ENCODE measurements at places on chromosomes 3 and 15.
A peak's percentile ranks its signal among the peaks of the same experiment; 100 is the strongest.

DNA sequence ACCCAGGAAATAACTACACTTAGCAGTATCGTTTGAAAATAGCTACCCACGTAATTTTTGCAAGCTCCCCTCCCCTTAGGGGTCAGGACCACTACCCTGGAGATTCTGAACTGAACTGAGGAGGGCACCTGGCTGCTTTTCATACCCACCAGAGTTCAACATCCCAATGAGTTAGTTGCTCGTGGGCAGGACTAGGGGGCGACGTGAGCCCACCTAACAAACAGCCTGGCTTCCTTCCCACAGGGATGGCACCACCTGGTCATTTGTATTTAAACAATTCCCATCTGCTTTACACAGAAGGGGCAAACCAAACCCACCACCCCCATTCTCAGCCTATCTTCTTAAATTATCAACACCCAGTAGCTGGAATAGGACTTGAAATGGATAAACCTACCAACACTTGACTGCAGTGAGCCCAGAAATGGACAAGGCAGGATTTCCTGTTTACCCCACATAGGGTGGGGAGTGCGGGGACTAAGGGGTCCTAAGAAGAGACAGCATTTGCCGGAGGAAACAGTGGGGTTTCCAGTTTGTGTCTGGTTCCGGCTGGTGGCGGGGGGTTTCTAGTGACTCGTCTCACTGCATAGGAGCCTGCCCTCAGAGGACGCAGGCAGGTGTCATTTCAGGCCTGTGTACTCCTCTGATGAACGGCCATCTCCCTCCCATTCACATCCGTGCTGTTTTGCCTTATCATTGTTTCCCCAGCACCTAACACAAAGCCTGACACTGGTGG is 11.6 kb upstream of the VGLL4 start:
- DNase-seq = no peak

DNA sequence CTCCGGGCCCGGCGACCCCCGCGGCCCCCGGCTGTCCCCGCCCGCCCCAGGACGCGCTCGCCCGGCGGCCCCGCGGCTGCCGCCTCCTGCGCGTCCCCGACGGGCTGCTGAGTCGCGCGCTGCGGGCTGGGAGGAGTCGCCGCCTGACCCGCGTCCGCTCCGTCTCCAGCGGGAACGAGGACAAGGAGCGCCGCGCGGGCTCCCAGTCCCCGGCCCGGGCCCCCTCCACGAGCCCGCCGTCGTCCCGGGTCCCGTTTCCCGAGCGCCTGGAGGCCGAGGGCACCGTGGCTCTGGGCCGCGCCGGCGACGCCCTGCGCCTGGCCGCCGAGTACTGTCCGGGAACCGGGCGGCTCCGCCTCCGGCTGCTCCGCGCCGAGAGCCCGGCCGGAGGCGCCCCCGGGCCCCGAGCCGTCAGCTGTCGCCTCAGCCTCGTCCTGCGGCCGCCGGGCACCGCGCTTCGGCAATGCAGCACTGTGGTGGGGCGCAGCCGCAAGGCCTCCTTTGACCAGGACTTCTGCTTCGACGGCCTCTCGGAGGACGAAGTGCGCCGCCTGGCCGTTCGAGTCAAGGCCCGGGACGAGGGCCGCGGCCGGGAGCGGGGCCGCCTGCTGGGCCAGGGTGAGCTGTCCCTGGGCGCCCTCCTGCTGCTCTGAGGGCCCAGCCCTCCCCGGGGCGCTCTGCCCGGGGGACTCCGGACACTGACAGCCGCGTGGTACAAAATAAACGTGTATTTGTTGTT is 1.5 kb downstream of the C2CD4A start:
- DNase-seq = peak; percentile 33

GRCh38 chr3:45942051-45942825 is 1.0 kb upstream of the CXCR6 start:
- DNase-seq = no peak

DNA sequence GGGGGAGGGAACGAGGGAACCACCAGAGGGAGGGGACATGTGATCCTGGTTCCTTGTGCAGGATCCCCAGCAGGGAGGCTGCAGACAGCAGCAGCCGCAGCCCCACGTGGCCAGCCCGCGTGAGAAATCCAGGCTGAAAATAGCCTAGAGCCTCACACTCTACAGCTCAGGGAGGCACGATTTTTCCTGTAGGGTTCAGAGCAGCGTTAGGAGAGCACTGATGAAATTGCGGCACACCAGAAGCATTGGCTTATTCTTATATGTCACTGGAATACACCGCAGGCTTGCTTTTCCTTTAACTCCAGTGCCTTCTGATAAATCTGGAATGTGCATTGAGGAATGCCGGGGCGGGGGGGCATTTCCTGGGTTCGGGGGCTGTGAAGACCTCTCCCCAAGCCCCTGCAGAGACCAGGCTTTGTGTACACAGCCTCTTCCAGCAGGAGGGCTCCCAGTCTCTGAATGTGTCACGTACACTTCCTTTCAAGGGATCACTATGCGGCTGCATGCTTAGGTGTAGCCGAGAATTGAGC is 193.0 kb downstream of the ATP10A start:
- peak; percentile 71 for DNase-seq

DNA sequence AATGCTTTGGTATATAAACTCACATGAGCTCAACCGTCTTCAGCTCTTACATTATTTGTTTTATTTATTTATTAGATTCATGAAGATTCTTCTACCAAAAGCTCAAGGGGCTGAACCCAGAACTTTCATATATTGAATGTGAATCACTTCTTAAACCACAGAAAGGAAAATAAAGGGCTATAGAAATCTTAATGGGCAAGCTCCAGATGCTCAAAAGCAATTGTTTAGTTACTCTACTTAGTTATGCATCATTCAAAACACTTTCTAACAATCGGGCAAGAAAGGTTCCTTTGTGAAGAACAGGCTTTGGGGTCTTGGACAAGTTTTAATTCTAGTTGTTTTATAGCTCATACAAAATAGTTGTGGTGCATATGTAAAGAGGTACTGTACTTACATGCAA is 380.2 kb downstream of the TIGIT start:
- DNase-seq = no peak

DNA sequence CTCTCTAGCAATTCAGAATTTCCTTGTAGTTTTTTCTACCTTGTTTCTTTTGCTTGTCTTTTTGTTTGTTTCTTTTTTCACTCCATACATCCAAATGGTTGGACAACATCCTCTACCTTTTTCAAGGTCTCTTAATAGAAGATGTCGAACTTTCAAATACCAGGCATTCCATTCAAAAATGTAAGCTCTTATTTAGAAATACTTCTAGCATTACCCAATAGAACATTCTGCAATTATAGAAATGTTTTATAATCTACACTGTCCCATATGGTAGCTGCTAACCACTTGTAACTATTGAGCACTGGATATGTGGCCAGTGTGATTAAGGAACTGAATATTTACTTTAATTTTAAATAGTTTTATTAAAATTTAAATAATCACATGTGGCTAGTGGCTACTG is 196.2 kb upstream of the MRPL3 start:
- no peak for DNase-seq

DNA sequence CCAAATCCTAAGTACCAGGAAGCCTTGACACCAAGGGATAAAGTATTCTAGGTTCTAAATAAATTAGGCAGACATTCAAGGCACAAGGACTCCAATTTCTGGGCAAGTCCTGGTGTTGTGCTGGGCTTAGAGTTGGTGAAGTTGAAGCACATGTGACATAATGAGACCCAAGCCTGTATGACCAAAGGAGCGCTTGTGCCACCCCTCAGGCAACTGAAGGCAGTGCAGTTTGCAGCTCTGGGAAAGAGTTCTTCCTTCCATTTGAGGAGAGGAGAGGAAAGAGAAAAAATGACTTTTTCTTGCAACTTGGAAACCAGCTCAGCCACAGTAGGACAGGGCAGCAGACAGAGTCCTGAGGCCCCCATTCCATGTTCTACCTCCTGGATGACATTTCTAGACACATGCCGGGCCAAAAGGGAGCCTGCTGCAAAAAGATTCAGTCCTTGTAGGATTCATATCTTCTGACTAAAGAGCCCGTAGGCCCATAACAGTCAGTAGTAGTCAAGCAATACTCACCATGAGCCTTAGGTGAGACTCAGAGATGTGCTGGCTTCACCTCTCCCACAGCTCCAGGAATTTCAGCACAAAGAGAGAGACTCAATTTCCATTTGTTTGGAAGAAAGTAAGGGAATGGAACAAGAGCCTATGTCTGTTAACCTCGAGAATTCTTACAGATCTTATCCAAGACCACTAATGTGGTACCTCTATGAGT is 588.8 kb upstream of the BCHE start:
- no peak for DNase-seq

DNA sequence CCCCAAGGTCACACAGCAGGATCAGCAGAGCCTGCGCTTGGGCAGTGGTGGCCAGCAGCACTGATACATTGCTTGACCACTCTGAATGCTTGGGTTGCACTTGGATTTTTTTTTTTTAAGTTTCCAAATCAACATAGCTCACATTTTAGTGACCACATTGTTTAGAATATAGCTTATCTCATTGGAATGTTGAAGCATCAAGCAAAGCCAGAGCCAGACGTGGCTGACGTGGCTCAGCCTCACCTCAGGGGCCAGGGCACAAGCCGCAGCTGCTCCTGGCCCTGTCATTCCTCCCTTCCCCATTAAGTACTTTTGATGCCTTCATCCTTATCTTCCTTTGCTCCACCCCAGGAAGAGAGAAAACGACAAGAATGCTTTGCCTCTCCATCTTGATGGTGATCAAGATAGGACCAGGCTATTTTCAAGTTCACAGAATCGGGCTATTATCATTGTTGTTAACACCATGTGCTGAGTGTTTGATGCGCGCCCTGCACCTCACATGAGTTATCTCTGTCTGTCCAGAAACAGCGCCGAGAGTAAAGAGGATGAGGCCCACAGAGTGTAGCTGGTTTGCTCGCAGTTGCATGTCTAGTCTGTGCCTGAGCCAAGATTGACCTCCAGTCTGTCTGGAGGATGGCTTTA is 75.8 kb downstream of the AAGAB start:
- DNase-seq = no peak

- peak; percentile 26 for DNase-seq
Measured at GRCh38 chr3:36944641-36945270, at the start of gene TRANK1. TSS of gene TRANK1 (minus strand) at chr3:36945054. CDS start at chr3:36944809, 245 bp downstream.

- DNase-seq = no peak
Measured at GRCh38 chr3:151827816-151828215, 13.9 kb downstream of the AADAC start.

DNA sequence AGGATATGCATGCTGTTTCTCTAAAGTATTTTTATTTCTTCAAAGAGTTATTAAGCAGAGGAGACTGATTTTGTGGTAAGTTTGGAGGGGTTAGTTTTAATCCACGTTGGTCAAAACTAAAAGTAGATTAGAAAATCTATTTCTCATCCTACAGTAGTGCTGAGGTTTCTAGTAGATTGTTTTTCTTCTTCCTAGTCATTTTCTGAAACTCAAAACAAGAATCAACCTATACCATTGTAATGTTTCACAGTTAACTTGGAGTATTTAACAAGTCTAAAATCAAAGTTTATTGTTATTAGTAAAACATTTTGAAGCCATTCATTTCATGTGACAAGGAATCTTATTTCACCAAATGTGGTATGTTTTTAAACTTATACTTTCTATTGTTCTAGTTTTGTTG is 57.9 kb downstream of the RBM6 start:
- no peak for DNase-seq

GRCh38 chr3:69144631-69145245 is 22.3 kb upstream of the LMOD3 start:
- DNase-seq = no peak

DNA sequence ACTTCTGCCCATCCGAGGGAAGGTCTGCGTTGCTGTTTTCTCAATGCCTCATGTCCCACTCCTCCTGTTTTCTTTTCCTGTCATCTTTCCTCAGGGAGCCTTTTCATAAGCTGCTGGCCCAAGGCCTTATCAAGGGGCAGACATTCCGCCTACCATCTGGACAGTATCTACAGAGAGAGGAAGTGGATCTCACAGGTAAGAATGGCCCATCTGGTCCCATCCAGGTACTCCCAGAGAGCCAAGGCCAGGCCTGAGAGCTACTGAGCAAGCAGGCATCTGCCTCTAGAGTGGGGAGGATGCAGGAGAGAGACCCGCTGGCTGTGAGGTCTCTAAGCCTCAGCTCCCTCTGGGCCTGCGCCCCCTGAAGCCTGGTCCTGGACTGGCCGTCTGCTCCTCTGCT is 81.5 kb upstream of the LIMD1 start:
- DNase-seq = no peak

DNA sequence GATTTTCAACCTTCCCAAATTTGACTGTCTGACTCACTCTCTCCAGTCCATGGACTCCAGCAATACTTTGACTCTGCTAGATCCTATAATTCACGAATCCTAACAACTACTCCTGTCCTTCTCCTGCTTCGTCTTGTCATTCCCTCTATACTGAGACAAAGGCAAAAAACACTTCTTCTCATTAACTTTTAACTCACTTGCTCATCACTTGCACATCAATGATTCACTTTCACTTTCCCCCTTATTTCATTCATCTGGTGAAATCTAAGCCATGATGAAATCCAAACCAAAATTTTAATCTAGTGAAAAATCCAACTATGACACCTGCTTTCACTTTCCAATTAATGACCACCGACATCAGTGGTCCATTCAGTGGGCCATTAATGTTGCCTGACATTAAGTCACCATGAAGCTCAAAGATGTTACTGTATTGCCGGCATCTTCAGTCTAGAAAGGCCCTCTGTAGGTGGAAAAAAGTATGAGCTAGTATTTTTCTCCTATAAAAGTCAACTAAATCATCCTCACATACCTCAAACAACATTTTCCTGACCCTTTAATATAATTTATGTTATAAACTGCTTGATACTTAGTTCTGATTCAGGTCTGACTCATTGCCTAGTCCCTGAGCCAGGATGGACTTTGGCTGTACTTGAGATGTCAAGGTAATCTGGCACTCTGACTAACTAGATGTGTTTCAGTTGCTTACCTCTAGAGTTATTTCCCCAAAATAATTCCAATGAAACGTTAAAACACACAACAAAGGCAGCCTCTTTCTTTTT is 158.6 kb downstream of the CNTN6 start:
- no peak for DNase-seq

- DNase-seq = peak; percentile 81
Measured at GRCh38 chr3:126180477-126181397, at the start of gene ALDH1L1. TSS of gene ALDH1L1 (minus strand) at chr3:126180586. CDS start at chr3:126160979, 19,607 bp downstream.

GRCh38 chr15:41648770-41649169 is 11.4 kb upstream of the MGA start:
- no peak for DNase-seq

- DNase-seq = peak; percentile 94
Measured at GRCh38 chr3:158801696-158802408, at the start of gene MFSD1. TSS of gene MFSD1 (plus strand) at chr3:158802054. CDS start at chr3:158802153, 99 bp downstream.

All from midbrain (tissue), 1 donor.